Ascending aorta (tissue), 2 donors: ENCODE measurements at places on chromosomes 13 and 19.

- DNase-seq: no peak
Measured at GRCh38 chr13:97116754-97117153, 105.4 kb upstream of the MBNL2 start.

- peak; percentile 61 for DNase-seq
Measured at GRCh38 chr13:113405481-113406300, 41.8 kb upstream of the GRTP1 start.

GRCh38 chr13:46307554-46307953, 79.5 kb downstream of the RUBCNL start:
- no peak for DNase-seq

DNA sequence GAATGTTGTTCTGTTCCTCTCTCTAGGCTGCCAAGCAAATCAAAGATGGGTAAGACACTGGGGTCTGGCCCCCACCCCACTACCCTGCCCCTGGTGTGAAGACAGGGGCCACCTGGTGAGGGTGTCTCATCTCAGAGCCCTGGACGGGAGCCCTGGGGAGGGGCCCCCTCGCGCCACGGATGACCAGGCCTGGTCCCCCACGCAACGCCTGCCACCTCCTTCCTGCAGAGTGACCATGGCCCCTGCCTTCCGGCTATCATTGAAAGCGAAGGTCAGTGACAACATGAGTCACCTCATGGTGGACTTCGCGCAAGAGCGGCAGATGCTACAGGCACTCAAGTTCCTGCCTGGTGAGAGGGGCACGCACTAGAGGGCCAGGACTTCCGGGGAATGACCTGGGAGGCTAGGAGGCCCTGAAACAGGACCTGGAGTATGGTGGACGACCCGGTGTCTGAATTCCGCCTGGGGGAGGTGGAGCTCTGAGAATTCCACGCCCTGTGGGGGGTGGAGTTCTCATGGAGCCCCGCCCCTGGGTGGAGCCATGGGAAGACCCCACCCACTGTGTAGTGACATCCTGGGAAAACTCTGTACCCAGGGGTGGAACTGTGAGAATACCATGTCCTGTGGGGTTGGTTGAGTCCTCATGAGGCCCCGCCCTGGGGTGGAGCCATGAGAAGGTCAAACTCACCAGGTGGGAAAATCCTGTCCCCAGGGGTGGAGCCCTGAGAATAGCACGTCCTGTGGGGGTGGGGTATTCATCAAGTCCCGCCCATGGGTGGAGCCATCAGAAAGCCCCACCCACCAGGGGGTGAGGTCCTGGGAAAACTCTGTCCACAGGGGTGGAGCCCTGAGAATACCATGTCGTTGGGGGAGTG, 6.1 kb downstream of the FSD1 start:
- no peak for DNase-seq

- DNase-seq: no peak
Measured at GRCh38 chr19:33938821-33939220, 142.2 kb downstream of the KCTD15 start.
